ENCODE measurements at places on chromosomes 3 and 15. TPM values are rescaled to one million over a fixed set of nuclear protein-coding genes. Genes with fewer than 3 reads are reported as not detected.

Gene GPR156
- total RNA-seq, result 0.42 TPM

Gene BFSP2
- total RNA-seq, result 6.6 TPM

Gene SPTBN5
- 2.7 TPM for total RNA-seq

Gene BNC1
- not detected for total RNA-seq

Gene SLC22A13
- 0.76 TPM for total RNA-seq

Gene CHRD
- total RNA-seq, result not detected

Gene GRK7
- total RNA-seq, result not detected

Gene EOMES
- total RNA-seq, result 0.91 TPM

DNA sequence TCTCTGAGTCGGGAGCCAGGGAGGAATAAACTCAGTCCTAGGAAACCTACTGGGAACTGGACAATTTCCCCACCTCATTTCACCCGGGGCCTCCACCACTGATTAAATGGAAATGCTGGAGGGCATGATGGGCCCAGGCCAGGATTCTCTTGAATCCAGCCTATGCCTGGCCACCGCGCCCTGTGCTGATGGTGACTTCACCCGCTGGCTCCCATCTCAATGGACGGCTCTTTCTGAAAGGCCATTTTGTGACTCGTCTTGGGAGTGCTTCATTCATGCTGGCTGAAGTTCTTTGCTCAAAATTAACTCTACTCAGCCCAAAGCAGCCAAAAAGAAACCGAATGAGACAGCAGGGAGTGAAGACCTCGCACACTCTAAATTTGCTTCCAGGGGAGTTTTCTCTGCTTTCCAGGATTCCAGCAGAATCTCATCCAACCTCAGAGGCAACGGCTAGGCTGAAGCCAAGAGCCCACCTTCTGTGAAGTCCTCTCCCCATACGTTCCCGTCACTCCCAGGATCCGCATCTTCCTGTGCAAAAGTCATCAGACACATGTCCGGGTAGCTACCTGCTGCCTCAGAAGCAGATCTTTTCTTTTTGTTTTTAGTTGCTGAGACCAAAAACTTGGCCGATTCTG lies 266.0 kb upstream of the ICE2 start:
- no peaks in the 10 kb centered on the region for H3K27me3 ChIP-seq
- H3K36me3 ChIP-seq, result no peaks in the 10 kb centered on the region
- DNase-seq, result no peak
- no peak overlapping the region for H3K27ac ChIP-seq
- H3K4me1 ChIP-seq, result no peaks in the 10 kb centered on the region

- H3K27me3 ChIP-seq, result peaks cover 2% of the 10 kb centered on the region
- no peaks in the 10 kb centered on the region for H3K36me3 ChIP-seq
- H3K4me3 ChIP-seq, result no peak overlapping the region
Measured at GRCh38 chr3:30495172-30496065, 111.0 kb upstream of the TGFBR2 start.

DNA sequence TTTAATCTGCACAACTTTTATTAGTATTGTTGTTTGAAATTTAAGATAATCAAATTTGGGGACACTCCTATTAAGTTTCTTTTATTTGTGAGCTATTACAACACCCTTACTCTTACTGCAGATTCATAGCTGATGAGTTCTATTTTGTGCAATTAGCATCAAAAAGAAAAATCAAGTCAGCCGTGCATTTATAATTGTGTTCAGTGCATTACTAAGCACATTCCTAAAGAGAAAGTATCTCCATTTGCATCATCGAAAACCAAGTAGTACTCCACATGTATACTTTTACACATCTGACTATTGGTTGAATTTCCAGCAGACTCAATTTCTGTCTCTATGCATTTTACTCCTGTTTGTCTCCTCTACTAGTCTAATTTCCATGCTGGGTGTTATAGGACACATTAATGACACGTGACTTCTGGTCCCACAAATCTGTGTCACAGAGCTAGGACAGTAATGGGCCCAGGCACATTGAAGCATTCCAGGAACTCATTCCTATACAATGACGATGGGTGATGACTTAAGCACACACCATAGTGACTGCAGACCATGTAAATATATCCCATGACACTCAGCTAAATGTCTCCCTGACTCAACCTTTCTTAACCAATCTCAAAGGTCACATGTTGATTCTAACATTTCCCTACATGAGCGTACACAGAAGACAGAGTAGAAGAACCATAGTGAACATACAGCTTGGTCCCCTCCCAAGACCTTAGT lies 477.5 kb downstream of the LPP start:
- H3K27ac ChIP-seq, result no peak overlapping the region
- DNase-seq, result no peak
- H3K36me3 ChIP-seq, result no peaks in the 10 kb centered on the region
- no peaks in the 10 kb centered on the region for H3K4me1 ChIP-seq
- no peaks in the 10 kb centered on the region for H3K27me3 ChIP-seq

- H3K4me3 ChIP-seq, result peak overlapping the region; percentile 38
- H3K27ac ChIP-seq, result no peak overlapping the region
- H3K36me3 ChIP-seq, result no peaks in the 10 kb centered on the region
Measured at GRCh38 chr15:41492597-41493204, 973 bp upstream of the ITPKA start.

DNA sequence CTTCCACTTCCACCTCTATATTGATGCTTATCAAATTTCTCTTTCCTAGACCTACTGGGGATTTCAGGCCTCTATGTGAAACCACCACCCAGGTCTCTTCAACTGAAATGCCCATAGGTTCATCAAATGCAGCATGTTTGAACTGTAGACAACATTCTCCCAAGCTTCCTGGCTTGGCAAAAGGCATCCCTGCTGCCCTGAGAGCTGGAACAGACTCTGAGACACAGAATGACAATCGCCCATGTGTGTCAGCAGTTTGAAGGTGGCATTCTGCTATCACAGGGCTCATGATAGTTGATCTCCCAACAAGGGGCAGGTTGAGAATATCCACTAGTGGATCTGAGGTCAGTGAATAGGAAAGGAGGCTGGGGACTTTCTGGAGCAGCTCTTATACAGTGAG lies 200.7 kb downstream of the RPLP1 start:
- no peaks in the 10 kb centered on the region for H3K4me1 ChIP-seq
- no peak overlapping the region for H3K27ac ChIP-seq
- peaks cover 3% of the 10 kb centered on the region for H3K27me3 ChIP-seq
- H3K36me3 ChIP-seq, result no peaks in the 10 kb centered on the region

- no peaks in the 10 kb centered on the region for H3K27me3 ChIP-seq
- no peak overlapping the region for H3K27ac ChIP-seq
- peaks cover 7% of the 10 kb centered on the region for H3K4me1 ChIP-seq
Measured at GRCh38 chr3:13080591-13080990, 7.4 kb upstream of the IQSEC1 start.

DNA sequence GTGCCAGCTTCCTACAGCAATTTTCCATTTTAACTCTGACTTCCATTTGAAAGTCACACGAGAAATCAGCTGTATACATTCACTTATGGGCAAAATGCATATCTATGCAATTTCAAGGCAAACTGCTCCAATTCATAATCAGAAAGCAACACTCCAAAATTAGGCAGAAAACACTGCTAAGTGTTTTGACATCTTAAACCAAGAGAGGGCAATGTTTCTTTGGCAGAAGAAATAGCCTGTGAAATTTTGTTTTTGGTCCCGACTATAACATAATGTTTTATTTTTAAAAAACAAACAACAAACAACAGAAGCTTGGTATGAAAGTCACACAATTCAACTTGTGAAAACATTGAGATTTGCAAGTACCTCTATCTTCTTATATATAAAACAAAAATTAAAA lies 42.6 kb downstream of the GOLIM4 start:
- no peaks in the 10 kb centered on the region for H3K27me3 ChIP-seq
- no peak overlapping the region for H3K27ac ChIP-seq
- H3K4me1 ChIP-seq, result no peaks in the 10 kb centered on the region
- H3K4me3 ChIP-seq, result no peak overlapping the region

- DNase-seq, result no peak
- H3K27me3 ChIP-seq, result no peaks in the 10 kb centered on the region
- H3K4me1 ChIP-seq, result no peaks in the 10 kb centered on the region
- H3K27ac ChIP-seq, result no peak overlapping the region
Measured at GRCh38 chr15:95503107-95503506, 827.4 kb upstream of the NR2F2 start.
